ENCODE measurements at places on chromosomes 4 and X.
A peak's percentile ranks its signal among the peaks of the same experiment; 100 is the strongest.

- no peaks in the 10 kb centered on the region for H3K36me3 ChIP-seq
- no peak overlapping the region for H3K4me3 ChIP-seq
- no peaks in the 10 kb centered on the region for H3K27me3 ChIP-seq
- peak; percentile 46 for DNase-seq
- H3K4me1 ChIP-seq, result no peaks in the 10 kb centered on the region
These were observed 130.6 kb upstream of the GLRA2 start for GRCh38 chrX:14398725-14399124.

GRCh38 chr4:159308566-159309340, 205.9 kb downstream of the RAPGEF2 start:
- H3K36me3 ChIP-seq, result peaks cover 2% of the 10 kb centered on the region
- H3K27ac ChIP-seq, result no peak overlapping the region
- peaks cover 6% of the 10 kb centered on the region for H3K4me1 ChIP-seq
- DNase-seq, result no peak
- no peak overlapping the region for H3K4me3 ChIP-seq

DNA sequence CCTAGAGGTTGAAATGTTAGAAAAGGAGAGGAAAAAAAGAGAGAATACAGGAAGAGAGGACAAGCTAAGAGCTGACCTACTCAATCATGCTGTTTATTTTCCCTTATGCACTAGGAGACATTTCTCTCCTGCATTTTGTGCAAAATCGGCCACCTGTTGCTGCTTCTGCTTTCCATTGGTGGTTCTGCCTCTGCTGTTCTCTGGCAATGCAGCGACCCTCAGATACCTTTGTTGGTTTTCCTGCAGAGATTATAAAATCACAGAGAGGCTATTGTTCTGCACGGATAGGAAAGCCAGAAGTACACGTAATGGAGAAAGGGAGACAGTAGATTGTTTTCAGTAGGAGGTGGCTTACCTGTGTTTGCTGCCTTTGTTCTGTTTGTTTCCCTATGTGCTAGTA, 108.9 kb downstream of the UNC5C start:
- no peak for DNase-seq
- no peaks in the 10 kb centered on the region for H3K36me3 ChIP-seq
- H3K27ac ChIP-seq, result no peak overlapping the region
- H3K4me3 ChIP-seq, result no peak overlapping the region
- no peaks in the 10 kb centered on the region for H3K27me3 ChIP-seq

- H3K27me3 ChIP-seq, result no peaks in the 10 kb centered on the region
- no peak overlapping the region for H3K4me3 ChIP-seq
- H3K36me3 ChIP-seq, result no peaks in the 10 kb centered on the region
These were observed 57.0 kb downstream of the TRIML1 start for GRCh38 chr4:188196134-188196735.

DNA sequence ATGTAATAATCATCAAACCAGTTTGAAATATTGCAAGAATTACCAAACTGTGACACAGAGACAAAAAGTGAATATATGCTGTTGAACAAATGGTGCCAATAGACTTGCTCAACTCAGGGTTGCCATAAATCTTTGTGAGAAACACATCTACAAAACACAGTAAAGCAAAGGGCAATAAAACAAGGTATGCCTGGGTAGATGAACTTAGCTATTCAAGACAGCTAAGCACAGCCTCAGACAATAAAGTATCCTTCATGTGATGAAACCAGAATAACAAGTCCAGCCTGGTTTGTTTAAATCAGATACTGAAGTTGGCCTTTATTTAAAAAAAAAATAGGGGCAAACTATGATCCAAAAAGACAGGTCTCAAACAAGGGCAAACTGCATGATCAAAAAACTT, 19.2 kb downstream of the LAMTOR3 start:
- H3K4me3 ChIP-seq, result no peak overlapping the region
- no peak overlapping the region for H3K27ac ChIP-seq
- no peaks in the 10 kb centered on the region for H3K27me3 ChIP-seq
- no peak for DNase-seq
- peaks cover 6% of the 10 kb centered on the region for H3K36me3 ChIP-seq
- no peaks in the 10 kb centered on the region for H3K4me1 ChIP-seq

DNA sequence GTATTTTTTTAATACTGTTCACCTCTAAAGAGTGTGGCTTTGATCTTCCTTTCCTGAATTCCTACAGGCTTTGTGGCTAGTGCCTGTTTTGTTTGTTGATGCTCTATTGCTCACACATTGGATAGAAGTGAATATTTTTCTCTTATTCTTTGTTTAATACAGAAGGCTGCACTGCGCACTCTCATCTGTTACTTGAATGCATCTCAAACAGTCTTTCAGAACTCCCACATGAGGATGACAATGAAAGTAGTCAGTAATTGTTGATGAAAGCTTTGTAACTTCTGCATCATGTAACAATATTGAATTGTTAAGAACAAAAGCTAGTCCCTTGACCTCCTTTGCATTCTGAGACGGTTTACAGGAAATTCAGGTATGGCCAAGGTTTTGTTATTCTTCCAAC, 29.1 kb upstream of the GALNT7 start:
- H3K4me3 ChIP-seq, result no peak overlapping the region
- H3K27me3 ChIP-seq, result no peaks in the 10 kb centered on the region
- no peak overlapping the region for H3K27ac ChIP-seq

DNA sequence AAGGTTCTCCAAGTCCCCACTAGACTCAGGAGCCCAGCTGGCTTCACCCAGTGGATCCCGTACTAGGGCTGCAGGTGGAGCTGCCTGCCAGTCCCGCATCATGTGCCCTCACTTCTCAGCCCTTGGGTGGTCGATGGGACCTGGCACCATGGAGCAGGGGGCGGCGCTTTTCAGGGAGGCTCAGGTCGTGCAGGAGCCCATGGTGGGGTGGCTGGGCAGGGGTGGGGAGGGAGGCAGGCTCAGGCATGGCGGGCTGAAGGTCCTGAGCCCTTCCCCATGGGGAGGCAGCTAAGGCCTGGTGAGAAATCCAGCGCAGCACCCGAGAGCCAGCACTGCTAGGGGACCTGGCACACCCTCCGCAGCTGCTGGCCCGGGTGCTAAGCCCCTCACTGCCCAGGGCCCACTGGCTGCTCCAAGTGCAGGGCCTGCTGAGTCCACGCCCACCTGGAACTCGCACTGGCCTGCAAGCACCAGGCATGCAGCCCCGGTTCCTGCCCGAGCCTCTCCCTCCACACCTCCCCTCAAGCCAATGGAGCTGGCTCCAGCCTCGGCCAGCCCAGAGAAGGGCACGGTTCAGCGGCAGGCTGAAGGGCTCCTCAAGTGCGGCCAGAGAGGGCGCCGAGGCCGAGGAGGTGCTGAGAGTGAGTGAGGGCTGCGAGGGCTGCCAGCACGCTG, 72.7 kb upstream of the SLIT2 start:
- H3K4me1 ChIP-seq, result no peaks in the 10 kb centered on the region
- no peaks in the 10 kb centered on the region for H3K27me3 ChIP-seq
- no peaks in the 10 kb centered on the region for H3K36me3 ChIP-seq

DNA sequence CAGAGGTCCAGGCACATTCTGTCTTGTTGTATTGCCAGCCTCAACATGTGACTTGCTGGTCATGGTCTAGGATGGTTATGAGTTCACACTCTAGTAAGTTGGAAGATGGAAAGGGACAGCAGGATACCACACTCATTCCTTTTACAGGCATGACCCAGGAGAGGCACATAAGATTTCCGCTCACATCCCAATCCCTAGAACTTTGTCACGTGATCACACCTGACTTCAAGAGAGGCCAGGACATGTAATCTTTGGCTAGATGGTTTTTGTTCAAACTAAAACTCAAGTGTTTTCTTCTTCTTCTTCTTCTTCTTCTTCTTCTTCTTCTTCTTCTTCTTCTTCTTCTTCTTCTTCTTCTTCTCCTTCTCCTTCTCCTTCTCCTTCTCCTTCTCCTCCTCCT, 53.4 kb upstream of the ARX start:
- no peaks in the 10 kb centered on the region for H3K4me1 ChIP-seq
- no peaks in the 10 kb centered on the region for H3K36me3 ChIP-seq
- DNase-seq, result no peak
- no peak overlapping the region for H3K4me3 ChIP-seq

GRCh38 chr4:172515266-172515879, 653.2 kb upstream of the GALNT7 start:
- no peak overlapping the region for H3K4me3 ChIP-seq
- no peaks in the 10 kb centered on the region for H3K4me1 ChIP-seq
- DNase-seq, result peak; percentile 59
- H3K36me3 ChIP-seq, result no peaks in the 10 kb centered on the region

DNA sequence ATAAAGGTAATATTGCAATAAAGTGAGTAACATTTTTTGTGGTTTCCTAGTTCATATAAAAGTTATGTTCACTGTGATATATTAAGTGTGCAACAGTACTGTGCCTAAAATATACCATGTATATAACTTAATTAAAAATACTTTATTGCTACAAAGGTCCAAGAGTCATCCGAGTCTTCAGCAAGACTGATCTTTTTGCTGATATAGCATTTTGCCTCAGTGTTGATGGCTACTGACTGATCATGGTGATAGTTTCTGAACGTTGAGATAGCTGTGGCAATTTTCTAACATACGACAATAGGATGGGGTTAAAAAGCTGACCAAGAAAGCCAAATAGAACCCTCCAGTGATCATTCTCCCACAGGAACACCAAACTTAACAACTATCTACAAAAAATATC, 1302.7 kb downstream of the TECRL start:
- no peaks in the 10 kb centered on the region for H3K4me1 ChIP-seq
- H3K27me3 ChIP-seq, result no peaks in the 10 kb centered on the region
- no peak overlapping the region for H3K4me3 ChIP-seq
- H3K36me3 ChIP-seq, result no peaks in the 10 kb centered on the region

GRCh38 chr4:19317377-19317776, 934.3 kb upstream of the SLIT2 start:
- H3K27me3 ChIP-seq, result no peaks in the 10 kb centered on the region
- no peak overlapping the region for H3K27ac ChIP-seq
- H3K4me3 ChIP-seq, result no peak overlapping the region
- no peak for DNase-seq
- no peaks in the 10 kb centered on the region for H3K36me3 ChIP-seq
- H3K4me1 ChIP-seq, result no peaks in the 10 kb centered on the region

- no peak for DNase-seq
- H3K36me3 ChIP-seq, result no peaks in the 10 kb centered on the region
- H3K27ac ChIP-seq, result no peak within 1 kb of the TSS
- no peak within 1 kb of the TSS for H3K4me3 ChIP-seq
These were observed at the start of gene TMEM271 for GRCh38 chr4:576245-576821. TMEM271 (minus strand) TSS chr4:576295; CDS start chr4:576062, 233 bp downstream.
